ENCODE measurements at places on chromosomes 6 and 20. TPM values are rescaled to one million over a fixed set of nuclear protein-coding genes. Genes with fewer than 3 reads are reported as not detected.
A peak's percentile ranks its signal among the peaks of the same experiment; 100 is the strongest.

LHFPL5 gene
- total RNA-seq, result not detected

FAM83C gene
- not detected for total RNA-seq

AIF1 gene
- not detected for total RNA-seq

CLPSL1 gene
- not detected for total RNA-seq

BPIFB4 gene
- total RNA-seq, result not detected

CARMIL1 gene
- 10.2 TPM for total RNA-seq

SOBP gene
- 6.3 TPM for total RNA-seq

CCR6 gene
- total RNA-seq, result not detected

BCAS4 gene
- total RNA-seq, result 33.7 TPM

THEMIS gene
- total RNA-seq, result not detected

RBPJL gene
- total RNA-seq, result not detected

HEY2 gene
- not detected for total RNA-seq

SNAI1 gene
- 0.66 TPM for total RNA-seq

RAB44 gene
- under 0.01 TPM for total RNA-seq

SIRPG gene
- not detected for total RNA-seq

DNA sequence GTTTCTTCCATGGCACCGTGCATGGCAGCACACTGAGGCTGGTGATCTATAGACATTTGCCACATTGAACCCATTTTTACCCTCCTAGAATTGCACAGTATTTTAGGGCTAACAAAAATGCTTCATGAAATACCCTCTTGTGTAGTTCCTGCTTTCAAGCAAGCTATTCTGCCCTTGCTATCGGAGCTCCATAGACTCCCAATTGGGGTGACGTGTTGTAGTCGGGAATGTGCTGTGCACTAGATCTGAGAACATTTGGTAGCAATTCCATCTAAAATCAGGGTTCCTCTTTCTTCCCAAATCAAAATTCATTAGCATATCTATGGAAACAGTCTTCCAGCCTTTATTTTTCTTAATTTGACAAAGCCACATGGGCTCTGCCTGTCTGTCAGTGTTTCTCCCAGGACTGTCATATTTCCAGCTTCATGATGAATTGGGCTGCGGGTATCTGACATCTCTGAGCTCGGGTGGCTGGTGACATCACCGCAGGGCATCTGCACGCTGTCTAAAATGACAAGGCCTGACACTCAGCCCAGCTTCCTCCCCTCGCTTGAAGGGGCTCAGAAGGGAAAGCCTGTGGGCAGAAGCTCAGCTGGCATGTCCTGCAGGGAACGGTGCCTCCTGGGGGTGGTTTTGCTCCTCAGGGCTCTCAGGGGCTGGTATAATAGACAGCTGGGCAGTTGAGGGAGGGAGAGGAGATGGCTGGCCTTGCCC, 406.4 kb downstream of the QKI start:
- DNase-seq, result no peak

DNA sequence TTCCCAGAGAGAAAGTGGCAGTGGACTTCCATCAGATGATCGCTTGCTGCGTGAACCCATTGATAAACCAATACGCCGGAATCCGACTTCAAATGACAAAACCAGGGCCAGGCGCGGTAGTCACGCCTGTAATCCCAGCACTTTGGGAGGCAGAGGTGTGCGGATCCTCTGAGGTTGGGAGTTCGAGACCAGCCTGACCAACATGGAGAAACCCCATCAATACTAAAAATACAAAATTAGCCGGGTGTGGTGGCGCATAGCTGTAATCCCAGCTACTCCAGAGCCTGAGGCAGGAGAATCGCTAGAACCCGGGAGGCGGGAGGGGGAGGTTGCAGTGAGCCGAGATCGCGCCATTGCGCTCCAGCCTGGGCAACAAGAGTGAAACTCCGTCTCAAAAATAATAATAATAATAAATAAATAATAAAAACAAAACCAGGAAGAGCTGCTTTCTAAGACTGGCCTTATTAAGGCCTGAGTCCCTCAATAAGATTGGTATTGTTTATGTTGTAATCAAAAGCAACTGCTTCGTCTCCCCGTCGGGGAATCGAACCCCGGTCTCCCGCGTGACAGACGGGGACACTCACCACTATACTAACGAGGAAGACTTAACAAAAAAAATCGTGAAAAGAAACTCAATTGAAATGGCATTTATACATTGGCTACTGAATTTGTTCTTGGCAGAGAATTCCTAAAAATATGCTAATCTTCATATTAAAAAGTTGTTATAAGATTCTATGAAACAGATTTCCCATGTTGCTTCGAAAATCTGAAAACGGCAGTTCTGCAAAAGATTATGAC, 110.2 kb upstream of the ZNF184 start:
- DNase-seq, result peak; percentile 72

- no peak for DNase-seq
Measured at GRCh38 chr6:134296762-134297161, 21.1 kb downstream of the SGK1 start.

- DNase-seq, result no peak
Measured at GRCh38 chr6:163963205-163964120, 548.9 kb downstream of the QKI start.

GRCh38 chr6:20919677-20920385, 385.6 kb downstream of the CDKAL1 start:
- DNase-seq, result peak; percentile 18

GRCh38 chr20:13464702-13465101, 174.0 kb downstream of the TASP1 start:
- DNase-seq, result peak; percentile 27

DNA sequence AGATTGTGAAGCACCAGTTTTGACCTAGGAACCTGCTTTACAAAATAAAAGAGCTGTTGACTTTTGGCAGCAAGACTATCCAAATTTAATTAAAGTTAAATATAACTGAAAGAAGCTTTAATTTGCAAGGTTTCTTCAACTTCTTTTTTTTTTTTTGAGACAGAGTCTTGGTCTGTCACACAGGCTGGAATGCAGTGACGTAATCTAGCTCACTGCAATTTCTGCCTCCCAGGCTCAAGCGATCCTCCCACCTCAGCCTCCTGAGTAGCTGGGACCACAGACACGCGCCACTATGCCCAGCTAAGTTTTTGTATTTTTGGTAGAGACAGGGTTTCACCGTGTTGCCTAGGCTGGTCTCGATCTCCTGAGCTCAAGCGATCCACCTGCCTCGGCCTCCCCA, 13.7 kb upstream of the CSE1L start:
- DNase-seq, result no peak

DNA sequence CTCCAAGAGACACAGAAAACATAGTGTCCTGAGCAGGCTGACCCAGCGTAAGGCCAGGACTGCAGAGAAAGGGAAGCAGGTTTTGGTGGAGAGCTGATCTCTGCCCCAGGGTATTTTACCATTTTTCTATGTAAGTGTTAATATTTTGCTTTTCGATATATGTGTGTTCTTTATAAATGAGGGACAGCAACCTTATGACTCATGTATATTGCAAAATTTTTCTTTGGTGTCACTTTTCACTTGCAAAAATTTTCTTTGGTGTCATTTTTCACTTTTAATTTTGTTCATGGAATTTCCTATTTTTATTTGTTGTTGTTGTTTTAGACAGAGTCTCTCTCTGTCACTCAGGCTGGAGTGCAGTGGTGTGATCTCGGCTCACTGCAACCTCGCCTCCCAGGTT, 34.6 kb upstream of the PXDC1 start:
- DNase-seq, result no peak

GRCh38 chr6:2766767-2767656, 1.8 kb downstream of the WRNIP1 start:
- DNase-seq, result peak; percentile 33

- no peak for DNase-seq
Measured at GRCh38 chr20:38514185-38514584, 41.5 kb downstream of the RALGAPB start.

DNA sequence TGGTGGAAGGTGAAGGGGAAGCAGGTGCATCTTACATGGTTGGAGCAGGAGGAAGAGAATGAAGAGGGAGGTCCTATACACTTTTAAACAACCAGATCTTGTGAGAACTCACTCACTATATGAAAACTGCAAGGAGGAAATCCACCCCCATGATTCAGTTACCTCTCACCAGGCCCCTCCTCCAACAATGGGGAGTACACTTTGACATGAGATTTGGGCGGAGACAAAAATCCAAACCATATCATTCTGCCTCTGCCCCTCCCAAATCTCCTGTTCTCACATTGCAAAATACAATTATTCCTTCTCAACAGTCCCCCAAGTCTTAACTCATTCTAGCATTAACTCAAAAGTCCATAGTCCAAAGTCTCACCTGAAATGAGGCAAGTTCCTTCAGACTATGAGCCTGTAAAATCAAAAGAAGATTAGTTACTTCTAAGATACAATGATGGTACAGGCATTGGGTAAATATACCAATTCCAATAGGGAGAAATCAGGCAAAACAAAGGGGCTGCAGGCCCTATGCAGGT, 60.5 kb downstream of the EDN1 start:
- no peak for DNase-seq

GRCh38 chr6:4820704-4821276, 44.6 kb downstream of the CDYL start:
- no peak for DNase-seq

- no peak for DNase-seq
Measured at GRCh38 chr6:70234561-70235236, 68.2 kb downstream of the COL9A1 start.

DNA sequence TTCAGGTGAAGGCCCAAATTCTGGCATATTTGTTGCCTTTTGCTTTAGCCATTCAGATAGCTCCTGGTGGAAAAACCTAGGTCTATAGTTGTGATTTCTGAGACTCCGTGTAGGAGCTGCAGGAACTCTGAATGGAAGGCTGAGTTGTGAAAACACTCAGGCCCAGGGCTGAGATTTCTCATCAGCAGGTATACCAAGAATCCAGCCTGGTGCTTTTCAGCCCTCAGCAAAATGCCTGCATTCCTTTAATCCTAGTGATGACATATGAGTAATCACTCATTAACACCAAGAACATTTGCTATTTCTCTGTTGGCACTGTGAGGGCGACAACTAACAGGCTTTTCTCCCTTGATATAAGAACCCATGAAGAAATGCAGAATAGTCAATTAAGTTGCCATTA, 546.1 kb upstream of the MAN1A1 start:
- DNase-seq, result no peak

DNA sequence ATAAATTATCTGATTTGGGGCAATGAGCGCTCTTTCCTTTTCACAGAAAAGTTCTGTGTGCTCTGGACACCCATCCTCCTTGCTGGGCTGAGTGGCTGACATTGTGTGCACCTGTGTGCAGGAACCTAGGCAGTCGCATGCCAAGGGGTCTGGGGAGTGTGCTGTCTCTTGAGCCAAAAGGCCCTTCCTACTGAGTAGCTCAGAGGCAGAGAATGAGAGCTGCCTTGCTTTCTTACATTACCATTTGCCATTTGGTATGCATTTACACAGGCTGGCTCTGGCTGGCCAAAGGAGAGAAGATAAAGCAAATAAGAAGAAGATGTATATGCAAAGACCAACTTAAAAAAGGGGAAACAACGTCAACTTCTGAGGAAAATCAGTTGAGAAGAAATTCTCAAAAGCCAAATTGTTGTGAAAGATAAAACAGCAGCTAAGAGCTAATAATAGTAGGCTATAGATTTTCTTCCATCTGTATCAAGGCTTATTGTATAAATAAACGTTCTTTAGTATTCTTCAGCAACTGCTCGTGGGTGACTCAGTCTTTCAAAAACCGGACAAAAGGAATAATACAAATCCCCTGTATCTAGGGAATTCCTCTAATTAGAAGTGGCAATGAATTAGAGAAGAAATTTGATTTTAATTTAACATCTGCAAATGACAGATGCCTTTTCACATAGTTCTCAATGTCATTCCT, 121.9 kb downstream of the INSM1 start:
- DNase-seq, result peak; percentile 60

- DNase-seq, result no peak
Measured at GRCh38 chr6:42333612-42334011, 116.0 kb upstream of the MRPS10 start.

DNA sequence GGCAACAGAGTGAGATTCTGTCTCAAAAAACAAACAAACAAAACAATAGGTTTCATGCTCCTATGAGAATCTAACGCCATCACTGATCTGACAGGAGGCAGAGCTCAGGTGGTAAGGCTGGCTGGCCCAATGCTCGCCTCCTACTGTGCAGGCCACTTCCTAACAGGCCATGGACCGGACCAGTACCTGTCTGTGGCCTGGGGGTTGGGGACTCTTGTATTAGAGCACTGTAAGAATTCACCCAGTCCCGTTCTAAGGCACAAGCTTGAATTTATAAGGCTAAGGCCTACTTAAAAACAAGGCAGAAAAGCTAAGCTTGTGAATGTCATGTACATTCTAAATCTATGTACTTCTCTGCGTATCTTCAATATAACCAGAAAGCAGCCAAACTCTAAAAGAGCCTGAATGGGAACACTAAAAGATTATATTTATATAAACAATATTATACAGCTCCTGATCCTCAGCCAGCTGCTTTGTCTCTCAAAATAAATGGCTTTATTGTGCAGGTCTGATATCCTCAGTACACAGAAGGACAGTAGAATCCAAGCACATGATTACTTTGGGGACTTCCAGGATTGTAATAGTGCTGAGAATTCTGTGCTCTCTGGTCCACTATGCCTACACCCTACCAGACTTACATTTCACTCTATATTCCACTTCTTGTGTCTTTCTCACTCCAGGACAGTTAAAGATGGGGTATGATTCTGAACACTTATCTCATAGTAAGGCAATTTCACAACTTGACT, 64.5 kb upstream of the DST start:
- no peak for DNase-seq

GRCh38 chr6:9086331-9086730, 651.0 kb upstream of the SLC35B3 start:
- DNase-seq, result no peak

GRCh38 chr6:37889486-37889885, 70.0 kb downstream of the ZFAND3 start:
- no peak for DNase-seq

DNA sequence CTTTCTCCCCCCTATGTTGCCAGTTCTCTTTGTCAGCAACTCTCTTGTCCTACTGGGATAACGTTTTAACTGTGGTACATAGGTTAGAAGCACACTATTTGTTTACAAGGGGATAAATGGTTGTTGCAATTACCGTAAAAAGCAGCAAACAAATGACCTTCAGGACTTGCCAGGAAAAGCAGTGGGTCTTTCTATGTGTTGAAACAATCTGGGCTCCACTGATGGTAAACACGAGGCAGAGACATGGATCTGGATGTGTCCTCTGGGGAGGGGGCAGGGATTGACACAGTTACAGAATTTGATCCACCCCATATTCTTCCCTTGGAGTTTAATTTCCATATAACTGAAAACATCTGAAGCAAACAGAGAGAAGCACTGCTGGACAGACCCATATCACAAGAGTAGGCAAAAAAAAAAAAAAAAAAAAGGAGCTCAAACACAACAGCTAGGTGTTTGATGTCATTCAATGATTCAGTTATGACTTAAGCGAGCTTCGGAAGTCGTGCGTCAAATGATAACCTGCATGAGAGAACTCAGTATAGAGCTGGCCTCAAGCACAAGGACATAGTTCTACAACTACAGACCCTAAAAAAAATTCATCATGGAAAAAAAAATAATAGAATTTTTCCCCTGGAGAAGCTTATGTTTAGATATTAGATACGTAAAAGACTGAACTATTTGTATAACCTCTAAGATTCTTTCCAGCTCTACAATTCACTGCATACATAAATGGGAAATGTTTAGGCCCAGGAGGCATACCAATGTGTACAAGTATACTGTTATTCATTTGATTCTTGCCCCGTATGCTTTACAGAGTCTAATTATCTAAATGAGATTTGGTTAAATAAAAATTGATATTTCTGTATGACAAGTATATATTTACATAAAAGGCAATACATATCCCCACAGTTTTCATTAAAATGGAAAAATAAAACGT, 127.7 kb downstream of the ALDH8A1 start:
- DNase-seq, result no peak

- DNase-seq, result no peak
Measured at GRCh38 chr20:40949346-40949745, 79.3 kb upstream of the TOP1 start.
